Stimulated activated CD8-positive, alpha-beta memory T cell treated with anti-CD3 and anti-CD28 coated beads, Interleukin-2, amount 100 ng/mL, for 1 hour (primary cell): ENCODE measurements at places on chromosomes 4 and X.

DNA sequence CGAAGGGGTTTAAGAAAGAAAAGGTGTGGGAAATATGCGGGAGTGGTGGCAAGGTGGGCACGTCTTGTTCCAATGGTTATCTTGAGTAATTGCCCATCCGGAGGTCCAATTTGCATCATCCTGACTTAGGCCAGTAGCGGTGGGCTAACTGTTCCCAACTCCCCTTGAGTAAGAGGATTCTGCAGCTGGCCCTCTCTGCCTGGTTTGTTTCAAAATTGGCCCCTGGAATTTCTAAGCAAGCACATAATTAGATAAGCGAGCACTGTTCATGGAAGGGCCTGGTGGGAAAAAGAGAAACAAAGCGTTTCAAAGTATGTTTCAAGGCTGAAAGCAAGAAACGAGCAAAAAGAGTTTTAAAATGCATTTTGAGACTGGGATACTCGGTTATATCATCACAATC, 198.2 kb downstream of the CEP135 start:
- no peak for DNase-seq

GRCh38 chr4:5916229-5916628, 23.3 kb upstream of the CRMP1 start:
- no peak for DNase-seq

DNA sequence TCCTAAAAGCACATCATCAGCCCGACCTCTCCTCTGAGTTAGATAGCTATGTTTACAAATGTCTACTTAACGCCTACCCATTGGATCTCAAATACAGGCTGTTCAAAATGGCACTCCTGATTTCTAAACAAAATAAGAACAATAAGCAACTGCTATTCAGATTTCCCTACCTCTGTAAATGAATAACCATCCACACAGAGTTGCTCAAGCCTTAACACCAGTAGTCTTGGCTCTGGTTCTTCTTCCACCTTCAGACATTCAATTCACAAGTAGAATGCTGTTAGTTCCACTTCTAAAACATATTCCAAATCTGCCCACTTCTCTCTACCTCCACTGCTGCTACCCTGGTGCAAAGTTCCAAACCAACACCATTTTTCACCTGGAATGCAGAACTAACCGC, 27.1 kb upstream of the DCLK2 start:
- no peak for DNase-seq

- no peak for DNase-seq
These were observed 124.2 kb upstream of the EOLA2 start for GRCh38 chrX:150062292-150063137.

GRCh38 chrX:12239356-12240082, 101.2 kb downstream of the FRMPD4 start:
- no peak for DNase-seq
